ENCODE measurements at places on chromosomes 3 and 15.

DNA sequence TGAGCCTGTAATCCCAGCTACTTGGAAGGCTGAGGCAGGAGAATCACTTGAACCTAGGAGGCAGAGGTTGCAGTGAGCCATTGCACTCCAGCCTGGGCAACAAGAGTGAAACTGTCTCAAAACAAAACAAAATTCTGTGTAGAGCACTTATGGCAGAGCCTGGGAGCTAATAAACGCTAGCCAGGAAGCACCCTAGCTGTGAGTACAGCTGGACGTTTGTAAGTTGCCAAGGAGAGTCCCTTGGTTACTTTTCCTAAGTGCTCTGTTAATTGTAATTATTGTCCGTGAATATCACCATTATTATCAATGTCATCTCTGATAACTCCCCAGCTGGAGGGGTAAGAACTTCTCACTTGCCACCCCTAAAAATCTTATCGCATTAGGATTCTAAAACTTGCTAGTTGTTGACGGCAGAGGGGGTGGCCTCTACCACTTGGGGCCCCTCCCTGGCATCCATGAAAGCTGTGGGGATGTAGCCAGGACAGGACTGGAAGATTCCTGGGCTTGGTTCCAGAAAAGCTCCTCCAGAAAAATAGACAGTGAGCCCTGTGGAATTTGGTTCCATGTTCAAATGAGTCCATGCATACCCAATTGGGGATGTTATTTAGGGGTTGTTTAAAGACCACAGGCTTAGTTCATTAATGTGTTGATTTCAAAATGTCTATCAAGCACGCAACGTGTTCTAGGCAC, 9.9 kb upstream of the KLHL25 start:
- no peak for DNase-seq

DNA sequence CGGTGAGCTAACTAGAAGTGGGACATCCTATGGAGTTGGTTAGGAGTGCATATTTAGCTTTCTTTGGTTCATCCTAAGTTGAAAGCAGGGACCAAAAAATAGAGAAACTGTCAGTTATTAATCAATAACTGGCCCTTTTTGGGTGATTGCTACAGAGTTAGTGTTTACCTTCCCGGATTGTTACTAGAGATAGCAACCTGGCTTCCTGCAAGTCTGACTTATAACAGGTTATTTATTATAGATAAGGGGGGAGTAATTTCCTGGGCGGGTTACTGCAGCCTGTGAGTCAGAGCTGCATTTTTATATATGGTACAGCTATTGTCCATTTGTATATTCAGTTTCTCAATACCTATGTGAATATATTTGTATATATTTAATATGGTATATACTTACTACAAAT, 522.0 kb downstream of the MFSD1 start:
- DNase-seq, result no peak

DNA sequence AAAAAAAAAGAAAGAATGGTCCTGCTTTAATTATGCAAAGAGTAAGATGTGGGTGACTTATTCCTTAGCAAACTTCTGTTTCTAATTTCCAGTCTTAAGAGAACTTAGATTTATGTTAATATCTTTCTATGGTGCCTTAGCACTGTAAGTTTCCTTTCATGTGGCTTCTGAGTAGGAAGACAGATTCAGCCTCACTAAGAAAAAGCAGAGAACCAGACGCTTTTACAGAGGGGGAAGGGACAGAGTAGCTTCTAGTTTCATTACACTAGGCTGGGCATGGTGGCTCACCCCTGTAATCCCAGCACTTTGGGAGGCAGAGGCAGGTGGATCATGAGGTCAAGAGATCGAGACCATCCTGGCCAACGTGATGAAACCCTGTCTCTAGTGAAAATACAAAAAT, 95.0 kb downstream of the DHX30 start:
- DNase-seq, result no peak

GRCh38 chr3:99485286-99485685, 153.1 kb upstream of the COL8A1 start:
- no peak for DNase-seq

GRCh38 chr3:115975796-115976195, 352.5 kb downstream of the GAP43 start:
- no peak for DNase-seq

DNA sequence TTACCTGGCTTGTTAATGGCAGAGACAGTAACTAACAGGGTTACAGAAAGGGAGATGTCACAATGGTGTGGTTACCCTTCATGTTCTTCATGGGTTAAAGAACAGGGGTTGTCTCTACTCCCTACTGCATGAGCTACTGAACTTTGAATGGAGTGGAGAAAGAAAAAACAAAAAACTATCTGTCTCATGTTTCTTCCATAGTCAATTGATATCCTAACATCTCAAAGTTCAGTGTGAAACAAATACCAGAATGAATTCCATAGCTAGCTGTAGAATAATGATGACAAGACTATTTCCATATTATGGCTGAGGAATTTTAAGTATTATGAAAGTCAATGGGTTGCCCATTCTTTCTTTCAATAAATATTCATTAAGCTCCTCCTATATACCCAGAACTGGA, 161.3 kb upstream of the LPP start:
- DNase-seq, result no peak

GRCh38 chr15:95377258-95377852, 953.1 kb upstream of the NR2F2 start:
- DNase-seq, result no peak

GRCh38 chr15:65335278-65336055, 31.0 kb downstream of the RNU5B-1 start:
- no peak for DNase-seq

GRCh38 chr3:161177991-161178390, 43.1 kb upstream of the NMD3 start:
- no peak for DNase-seq

DNA sequence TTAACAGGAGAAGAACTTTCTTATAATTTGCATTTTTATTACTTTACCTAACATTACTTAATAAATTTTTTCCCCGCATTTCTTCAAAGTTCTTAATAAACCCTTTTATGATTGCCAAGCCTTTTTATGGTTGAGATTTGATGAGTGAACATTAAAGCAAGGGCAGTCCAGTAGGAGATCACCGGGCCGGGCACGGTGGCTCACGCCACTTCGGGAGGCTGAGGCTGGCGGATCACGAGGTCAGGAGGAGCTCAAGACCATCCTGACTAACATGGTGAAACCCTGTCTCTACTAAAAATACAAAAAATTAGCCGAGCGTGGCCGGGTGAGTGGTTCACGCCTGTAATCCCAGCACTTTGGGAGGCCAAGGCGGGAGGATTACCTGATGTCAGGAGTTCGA, 61.4 kb upstream of the TRA2B start:
- DNase-seq, result no peak

- DNase-seq, result no peak
Observed at GRCh38 chr3:111749171-111750170, 109.6 kb upstream of the PHLDB2 start.

GRCh38 chr3:11199902-11200845, 45.9 kb downstream of the HRH1 start:
- DNase-seq, result no peak

- no peak for DNase-seq
Observed at GRCh38 chr3:72078676-72079368, 293.9 kb upstream of the PROK2 start.

GRCh38 chr3:42873221-42873982, 2.3 kb downstream of the CYP8B1 start:
- no peak for DNase-seq

GRCh38 chr15:73349191-73349590, 19.6 kb downstream of the HCN4 start:
- no peak for DNase-seq

DNA sequence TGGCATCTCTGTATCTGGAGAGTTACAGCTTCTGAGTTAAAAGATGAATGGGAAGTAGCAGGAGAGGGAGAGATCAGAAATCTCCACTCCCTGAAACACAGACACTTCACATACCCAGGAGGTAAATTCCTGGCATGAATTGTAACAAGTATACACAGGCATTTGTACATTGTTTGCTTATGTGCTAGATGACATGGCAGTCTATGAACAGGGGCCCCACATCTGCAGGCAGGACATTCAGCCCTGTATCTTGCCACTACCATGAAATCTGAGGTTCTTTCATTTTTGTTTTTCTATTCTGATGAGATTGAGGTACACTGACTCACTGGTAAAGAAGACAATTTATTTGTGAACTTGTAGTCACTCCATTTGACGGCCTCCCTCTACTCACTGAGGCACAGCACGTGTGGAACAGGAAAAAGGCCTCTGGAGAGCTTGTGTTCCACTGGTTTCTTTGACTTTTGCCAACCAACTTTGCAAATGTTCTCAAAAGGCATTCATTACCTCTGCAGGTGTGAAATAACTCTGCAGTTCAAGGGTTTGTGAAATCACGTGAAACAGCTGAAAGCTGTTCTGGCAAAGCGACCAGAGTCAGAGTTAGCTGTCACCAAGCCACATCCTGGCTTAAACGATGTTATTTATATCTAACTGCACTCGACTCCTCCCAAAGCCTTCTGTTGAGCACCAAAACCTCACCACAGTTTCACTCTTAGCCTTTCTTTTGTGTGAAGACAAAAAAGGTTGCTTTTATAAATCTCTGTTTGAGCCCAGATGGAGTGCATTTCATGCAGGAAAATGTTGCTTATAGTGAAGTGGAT, 401.3 kb upstream of the CFAP20DC start:
- no peak for DNase-seq

- DNase-seq, result no peak
Observed at GRCh38 chr3:113070072-113070640, 79.4 kb downstream of the GTPBP8 start.

DNA sequence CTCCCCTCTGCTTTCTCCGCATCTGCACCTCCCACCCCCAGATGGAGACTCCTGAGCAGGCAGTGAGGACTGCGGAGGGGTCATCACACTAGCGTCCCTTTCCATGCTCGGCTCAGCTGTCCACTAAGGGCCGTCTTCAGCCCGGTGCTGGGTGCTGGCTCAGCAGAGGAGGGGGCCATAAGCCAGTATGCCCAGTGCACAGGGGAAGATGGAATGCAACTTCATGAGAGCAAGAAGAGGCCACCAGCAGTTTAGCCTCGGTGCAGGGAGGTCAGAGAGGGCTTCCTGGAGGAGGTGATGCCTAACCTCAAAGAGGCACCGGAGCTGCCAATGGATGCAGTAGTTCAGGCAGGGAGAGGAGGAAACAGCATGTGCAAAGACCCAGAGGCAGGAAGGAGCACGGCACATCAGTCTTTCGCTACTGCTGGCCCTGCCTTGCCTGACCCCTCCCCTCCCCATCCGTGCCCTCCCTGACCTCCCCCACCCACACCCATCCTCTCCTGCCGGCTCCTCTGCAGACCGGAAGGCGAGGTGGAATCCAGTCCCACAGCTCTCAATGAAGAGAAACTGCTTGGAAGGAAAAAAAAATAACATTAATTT, 15.2 kb upstream of the PLXND1 start:
- no peak for DNase-seq

GRCh38 chr3:158976966-158977365, 175.1 kb downstream of the MFSD1 start:
- no peak for DNase-seq

DNA sequence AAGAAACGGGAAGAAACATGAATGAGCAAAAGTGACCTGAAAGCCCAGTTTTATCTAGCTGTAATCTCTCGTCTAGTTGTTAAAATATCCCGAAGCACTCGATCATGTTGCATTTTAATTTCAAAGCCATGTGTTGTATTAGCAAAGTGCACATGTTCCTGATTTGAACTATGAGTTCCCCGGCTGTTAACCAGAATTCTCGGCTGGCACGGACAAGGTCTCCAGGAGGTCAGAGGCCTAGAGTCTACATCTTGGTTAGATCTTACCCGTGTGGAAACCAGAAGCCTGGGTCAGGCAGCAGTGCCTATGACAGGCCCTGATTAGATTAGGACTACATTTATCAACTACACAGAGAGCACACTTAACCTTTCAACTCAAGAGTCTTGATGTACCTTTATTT, 195.8 kb downstream of the CDIN1 start:
- DNase-seq, result no peak

GRCh38 chr3:20325563-20325962, 139.6 kb upstream of the SGO1 start:
- DNase-seq, result no peak

- DNase-seq, result no peak
Observed at GRCh38 chr3:105513886-105514285, 147.2 kb downstream of the ALCAM start.

DNA sequence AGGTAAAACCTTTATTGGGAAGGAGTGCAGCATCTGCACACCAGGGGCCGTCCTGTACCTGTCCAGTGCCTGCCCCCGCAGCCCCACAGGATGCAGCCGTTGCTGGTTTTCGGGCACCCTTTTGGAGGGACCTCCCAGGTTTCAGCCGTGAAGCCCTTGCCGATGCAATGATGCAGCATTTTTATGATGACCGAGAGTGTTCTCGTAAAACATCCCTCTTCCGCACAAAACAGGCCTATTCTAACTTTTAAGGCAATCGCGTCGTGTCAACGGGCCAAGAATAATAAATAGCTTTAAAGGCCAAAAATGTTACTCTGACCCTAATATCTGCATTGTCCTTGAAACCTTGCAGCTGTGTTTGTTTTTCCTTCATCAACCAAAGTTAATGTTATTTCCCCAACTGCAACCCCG, 126.1 kb downstream of the LRRK1 start:
- no peak for DNase-seq

DNA sequence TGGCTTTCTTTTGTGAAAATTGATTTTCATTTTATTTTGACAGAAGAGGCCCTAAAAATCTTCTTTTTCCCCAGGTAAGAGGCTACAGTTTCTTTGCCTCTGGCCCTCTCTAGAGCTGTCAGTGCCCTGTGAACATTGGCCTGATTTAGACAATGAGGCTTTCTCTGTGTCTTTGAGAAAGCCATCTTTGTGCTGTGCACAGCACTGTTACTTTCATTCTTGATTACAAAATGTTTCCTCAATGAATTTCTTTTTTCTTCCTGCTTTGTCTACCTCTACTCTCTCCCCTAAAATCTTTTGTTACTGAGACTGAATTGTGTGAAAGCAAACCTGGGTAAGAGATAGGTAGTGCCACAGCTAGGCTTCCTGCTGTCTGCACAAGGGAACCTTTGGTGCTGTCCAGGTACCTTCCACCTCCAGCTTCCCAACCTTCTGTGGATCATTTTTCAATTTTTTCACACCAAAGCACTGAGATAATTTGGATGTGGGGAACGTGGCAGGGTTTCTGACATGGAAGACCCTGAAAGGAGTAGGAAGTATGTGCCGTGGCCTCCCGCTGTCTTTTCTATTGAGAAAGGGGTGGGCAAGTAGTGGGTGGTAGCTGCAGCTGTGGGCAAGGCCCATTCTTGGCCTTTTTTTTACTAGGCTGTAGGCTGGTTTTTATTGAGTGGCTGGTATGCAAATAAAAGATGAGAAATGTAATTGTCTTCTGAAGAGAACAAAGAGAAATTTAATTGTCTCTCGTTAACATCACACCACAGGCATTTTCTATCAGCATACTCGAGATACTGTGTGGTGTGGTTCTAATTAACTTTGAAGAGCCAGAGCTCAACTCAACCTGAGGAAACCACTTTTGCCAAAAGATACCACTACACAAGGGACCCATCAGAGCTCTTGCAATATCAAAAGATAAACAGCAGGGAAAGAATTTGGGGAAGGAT, 21.0 kb downstream of the RAB8B start:
- DNase-seq, result no peak

Data from neuronal stem cell (in vitro differentiated cells).